ENCODE measurements at places on chromosomes 6 and 20.

- DNase-seq, result no peak
Measured at GRCh38 chr6:154962753-154963152, 32.4 kb upstream of the TIAM2 start.

DNA sequence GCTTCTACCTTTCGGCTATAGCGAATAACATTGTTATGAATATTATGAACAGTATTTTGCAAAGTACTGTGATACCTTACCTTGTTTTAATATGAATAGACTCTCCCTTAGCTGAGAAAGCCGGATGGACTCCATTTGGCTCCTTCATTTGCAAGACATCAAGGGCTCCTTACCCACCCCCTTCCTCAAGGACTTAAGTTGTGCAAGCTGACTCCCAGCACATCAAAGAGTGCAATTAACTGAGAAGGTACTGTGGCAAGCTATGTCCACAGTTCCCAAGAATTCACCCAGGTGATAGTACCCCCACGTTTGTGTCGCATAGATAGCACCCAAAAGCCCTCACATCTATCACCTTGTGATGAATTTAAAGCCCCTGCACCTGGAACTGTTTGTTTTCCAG lies 11.2 kb downstream of the CST5 start:
- DNase-seq, result no peak

- peak; percentile 21 for DNase-seq
Measured at GRCh38 chr6:16322666-16323312, 84.4 kb downstream of the GMPR start.

DNA sequence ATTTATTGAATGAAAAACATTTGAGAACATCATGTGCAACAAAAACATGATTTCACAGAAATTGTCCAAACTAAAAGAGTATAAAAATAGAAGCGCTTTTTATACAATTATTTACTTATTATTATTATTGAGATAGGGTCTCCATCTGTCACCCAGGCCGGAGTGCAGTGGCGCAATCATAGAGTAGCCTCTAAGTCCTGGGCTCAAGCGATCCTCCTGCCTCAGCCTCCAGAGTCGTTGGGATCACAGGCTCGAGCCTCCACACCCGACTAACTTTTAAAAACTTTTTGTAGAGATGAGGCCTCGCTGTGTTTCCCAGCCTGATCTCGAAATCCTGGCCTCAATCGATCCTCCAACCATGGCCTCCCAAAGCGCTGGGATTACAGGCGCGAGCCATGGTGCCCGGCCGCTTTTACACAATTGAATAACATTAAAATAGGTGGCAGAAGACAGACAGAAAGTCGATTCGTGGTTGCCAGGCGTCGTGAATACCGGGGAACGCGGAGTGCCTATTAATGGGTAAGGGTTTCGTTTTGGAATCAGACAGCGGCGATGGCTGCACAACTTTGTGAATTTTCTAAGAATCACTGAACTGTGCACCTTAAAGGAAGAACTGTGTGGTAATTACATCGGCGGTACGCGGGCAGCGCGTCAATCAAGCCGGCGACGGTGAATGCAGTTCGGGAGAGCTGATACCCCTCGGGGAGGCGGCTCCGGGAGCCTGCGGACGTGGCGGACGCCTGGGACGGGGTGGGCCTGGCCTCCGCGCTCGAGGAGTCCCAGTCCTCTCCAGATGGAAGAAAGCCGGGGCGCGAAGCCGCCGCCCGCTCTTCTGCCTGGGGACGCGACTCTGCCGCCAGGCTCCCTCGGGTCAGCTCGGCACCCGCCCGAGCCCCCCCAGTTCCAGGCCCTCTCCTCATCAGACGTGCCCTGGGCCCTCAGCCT lies 807 bp downstream of the TBC1D20 start:
- DNase-seq, result peak; percentile 37

DNA sequence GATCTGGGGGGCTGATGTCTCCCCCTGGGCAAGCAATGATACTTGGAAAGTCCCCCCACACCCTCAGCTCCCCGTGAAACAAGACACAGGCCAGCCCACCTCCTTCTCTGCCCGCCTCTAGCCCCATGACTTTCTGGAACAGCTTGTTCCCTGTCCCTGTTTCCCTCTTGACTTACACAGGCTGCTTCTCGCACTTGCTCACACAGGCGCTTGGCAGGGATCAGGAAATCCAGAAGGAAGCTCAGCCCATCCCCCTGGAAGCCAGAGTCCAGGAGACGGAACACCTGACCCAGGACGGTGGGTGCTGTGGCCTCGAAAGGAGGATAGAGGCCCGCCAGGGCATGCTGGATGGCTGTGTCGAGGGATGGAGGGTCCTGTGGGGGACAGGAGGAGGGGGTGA lies 14.8 kb downstream of the KIAA1755 start:
- peak; percentile 18 for DNase-seq

GRCh38 chr20:6559791-6560190 lies 207.7 kb upstream of the BMP2 start:
- no peak for DNase-seq

- DNase-seq, result no peak
Measured at GRCh38 chr6:53124131-53124800, 24.4 kb downstream of the GCM1 start.

DNA sequence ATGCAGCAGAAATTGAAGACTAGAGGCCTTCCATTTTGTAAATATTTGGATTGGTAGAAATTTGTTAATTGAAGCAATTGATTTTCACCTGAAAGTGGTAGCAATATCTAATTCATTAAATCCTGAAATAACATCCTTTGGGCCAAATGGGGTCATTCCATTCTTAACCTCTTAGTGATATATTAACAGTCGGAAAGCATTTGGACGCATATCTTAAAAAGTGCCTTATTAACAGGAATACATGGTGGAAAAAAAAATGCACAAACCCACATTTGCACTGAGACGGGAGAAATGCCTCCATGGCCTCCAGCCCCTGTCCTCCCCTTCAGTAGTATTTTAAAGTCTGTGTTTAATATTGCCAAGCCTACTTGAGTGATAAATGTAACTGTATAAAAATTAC lies 205.5 kb downstream of the TFAP2B start:
- DNase-seq, result no peak

- no peak for DNase-seq
Measured at GRCh38 chr6:73157870-73158269, 67.4 kb downstream of the KHDC1L start.

DNA sequence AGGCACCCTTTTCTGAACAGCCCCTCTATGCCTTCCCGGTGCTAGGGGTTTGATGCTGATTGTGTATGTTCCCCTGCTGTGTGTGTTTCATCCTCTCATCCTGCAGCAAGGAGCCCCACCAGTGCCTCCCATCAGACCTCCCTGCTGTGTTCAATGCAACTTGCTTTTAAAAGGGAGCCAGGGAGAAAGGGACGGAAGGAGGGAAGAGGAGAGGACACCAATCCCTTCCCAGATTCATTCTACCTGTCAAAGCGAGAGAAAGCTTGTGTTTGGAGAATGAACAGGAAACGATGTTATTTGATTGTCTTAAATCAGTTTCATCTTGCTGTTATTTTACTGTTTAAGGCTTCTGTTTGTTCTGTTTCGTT lies 259.2 kb downstream of the ADGB start:
- DNase-seq, result no peak
